ENCODE measurements at places on chromosomes 1 and 21. TPM values are rescaled to one million over a fixed set of nuclear protein-coding genes. Genes with fewer than 3 reads are reported as not detected.

DNA sequence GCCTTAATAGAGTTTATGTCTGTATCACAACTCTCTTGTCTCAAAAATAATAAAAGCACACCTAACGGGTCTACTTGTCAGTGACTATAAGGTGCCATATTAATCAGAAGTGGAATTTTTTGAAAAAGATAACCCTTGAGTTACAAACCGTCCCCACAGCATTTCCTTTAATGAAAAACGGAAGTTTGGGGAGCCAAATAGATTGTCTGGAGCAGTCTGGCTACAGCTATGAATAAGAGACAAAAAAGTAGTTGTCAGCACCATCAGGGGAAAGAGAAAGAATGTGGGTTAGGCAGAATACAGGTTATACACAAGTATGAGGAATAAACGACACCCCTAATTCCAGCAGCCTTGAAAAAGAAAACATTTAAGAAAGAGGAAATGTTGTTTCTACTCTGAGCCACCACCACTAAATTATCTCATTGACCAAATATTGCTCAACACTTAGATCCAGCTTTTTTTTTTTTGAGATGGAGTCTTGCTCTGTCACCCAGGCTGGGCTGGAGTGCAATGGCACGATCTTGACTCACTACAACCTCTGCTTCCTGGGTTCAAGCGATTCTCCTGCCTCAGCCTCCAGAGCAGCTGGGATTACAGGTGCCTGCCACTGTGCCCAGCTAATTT is 29.4 kb upstream of the USP24 start:
- no peak overlapping the region for H3K27ac ChIP-seq
- H3K4me3 ChIP-seq = no peak overlapping the region
- H3K27me3 ChIP-seq = no peaks in the 10 kb centered on the region
- no peaks in the 10 kb centered on the region for H3K36me3 ChIP-seq

Gene MRPL24
- 18.7 TPM for total RNA-seq

DNA sequence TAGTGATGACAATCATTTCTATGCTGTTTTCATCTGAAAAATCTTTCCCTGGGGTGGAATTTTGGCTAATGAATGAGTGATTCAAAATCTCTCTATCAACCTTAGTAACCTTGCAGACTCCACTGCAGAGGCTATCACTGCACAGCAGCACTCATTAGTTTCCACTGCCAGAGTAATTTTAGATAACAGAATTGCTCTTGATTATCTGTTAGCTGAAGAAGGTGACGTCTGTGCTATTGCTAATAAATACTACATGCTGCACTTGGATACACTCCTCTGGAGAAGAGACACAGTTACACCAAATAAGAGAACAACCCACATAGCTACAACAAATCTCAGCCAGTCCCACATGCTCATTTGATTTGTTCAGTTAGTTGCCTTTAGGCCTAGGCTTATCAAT is 1348.4 kb downstream of the NCAM2 start:
- H3K27ac ChIP-seq = no peak overlapping the region
- H3K4me3 ChIP-seq = no peak overlapping the region
- no peak for DNase-seq
- no peaks in the 10 kb centered on the region for H3K4me1 ChIP-seq
- H3K36me3 ChIP-seq = no peaks in the 10 kb centered on the region

DNA sequence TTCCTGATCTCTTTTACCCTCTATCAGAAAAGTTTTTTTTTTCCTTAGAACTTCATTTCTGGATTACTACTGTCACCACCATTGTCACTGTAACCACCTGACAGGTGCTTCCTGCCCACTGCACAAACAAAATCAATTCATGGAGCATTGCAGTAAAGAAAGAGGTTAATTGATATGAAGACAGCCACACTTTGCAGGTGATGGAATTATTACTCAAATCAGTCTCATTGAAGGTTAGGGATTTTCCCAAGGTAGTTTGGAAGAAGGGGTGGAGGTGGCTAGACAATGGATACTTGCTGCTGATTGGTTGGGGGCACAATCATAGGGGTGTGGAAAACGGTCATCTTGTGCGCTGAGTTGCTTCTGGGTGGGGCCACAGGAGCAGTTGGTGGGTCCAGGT is 230.8 kb upstream of the CACYBP start:
- no peaks in the 10 kb centered on the region for H3K27me3 ChIP-seq
- H3K4me1 ChIP-seq = no peaks in the 10 kb centered on the region
- H3K27ac ChIP-seq = no peak overlapping the region
- H3K36me3 ChIP-seq = no peaks in the 10 kb centered on the region
- no peak overlapping the region for H3K4me3 ChIP-seq
- no peak for DNase-seq

DNA sequence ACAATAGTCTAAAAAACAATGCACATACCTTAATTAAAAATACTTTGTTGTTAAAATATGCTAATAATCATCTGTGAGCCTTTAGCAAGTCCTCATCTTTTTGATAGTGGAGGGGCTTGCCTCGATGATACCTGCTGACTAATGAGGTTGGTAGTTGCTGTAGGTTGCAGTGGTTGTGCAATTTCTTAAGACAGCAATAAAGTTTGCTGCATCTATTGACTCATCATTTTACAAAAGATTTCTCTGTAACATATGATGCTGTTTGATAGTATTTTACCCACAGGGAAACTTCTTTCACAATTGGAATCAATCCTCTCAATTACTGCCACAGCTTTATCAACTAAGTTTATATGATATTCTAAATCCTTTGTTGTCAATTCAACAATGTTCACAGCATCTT is 7.6 kb downstream of the C1orf87 start:
- H3K27me3 ChIP-seq = no peaks in the 10 kb centered on the region
- H3K4me3 ChIP-seq = no peak overlapping the region
- no peak for DNase-seq
- no peak overlapping the region for H3K27ac ChIP-seq

- H3K4me1 ChIP-seq = peaks cover 16% of the 10 kb centered on the region
- H3K27ac ChIP-seq = no peak overlapping the region
- no peaks in the 10 kb centered on the region for H3K27me3 ChIP-seq
- no peak overlapping the region for H3K4me3 ChIP-seq
Observed at GRCh38 chr1:203063287-203063686, 22.5 kb downstream of the MYOG start.
